Smooth muscle cell of the umbilical artery (primary cell): ENCODE measurements at places on chromosomes 6 and 20. TPM values are rescaled to one million over a fixed set of nuclear protein-coding genes. Genes with fewer than 3 reads are reported as not detected.

Gene CCN2
- 176 and 540 TPM in 2 replicates for total RNA-seq

Gene ULBP3
- total RNA-seq: 4.5 and 16.6 TPM in 2 replicates

Gene SLC17A3
- not detected in 2 replicates for total RNA-seq

Gene SLC4A11
- 1.2 and 1.9 TPM in 2 replicates for total RNA-seq

Gene MAN1A1
- total RNA-seq: 77.1 and 170 TPM in 2 replicates

Gene DEFB124
- not detected in 2 replicates for total RNA-seq

Gene SLC2A10
- 56.7 and 64.5 TPM in 2 replicates for total RNA-seq

Gene SAMD3
- total RNA-seq: 24.1 and 36.4 TPM in 2 replicates

Gene FERMT1
- 3.0 and 10.9 TPM in 2 replicates for total RNA-seq

Gene PHACTR1
- 0.30 and 0.51 TPM in 2 replicates for total RNA-seq

Gene TBC1D7
- 19.5 and 22.9 TPM in 2 replicates for total RNA-seq

Gene SRMS
- total RNA-seq: not detected in 2 replicates

Gene BMP2
- total RNA-seq: 3.9 and 35.0 TPM in 2 replicates

Gene DXO
- 11.0 and 11.3 TPM in 2 replicates for total RNA-seq

Gene LCA5
- total RNA-seq: 5.2 and 7.1 TPM in 2 replicates
